ENCODE measurements at places on chromosomes 5 and 9.

GRCh38 chr5:100758306-100758705 is 144.8 kb downstream of the ST8SIA4 start:
- DNase-seq, result no peak

GRCh38 chr9:100411472-100412283 is 15.3 kb upstream of the MSANTD3 start:
- DNase-seq, result peak; percentile 75

DNA sequence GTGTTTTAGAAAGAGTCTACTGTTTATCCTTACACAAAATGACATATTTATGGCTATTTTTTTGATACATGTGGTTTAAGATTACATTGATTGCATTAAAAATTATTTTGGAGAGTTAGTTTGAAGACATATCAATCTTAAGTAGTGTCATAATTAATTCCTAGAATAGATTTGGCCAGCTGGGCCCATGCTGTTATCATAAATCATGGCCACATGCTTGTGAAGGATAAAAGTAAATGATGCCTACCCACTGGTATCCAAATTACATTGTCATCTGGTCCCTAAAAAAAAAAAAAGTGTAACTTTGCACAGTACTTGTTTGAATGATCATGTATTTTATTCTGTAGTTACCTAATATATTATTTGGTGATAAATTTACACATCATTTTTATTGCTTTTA is 96.9 kb downstream of the PARP8 start:
- DNase-seq, result no peak

GRCh38 chr9:124428751-124429529 is 13.7 kb upstream of the PSMB7 start:
- no peak for DNase-seq

DNA sequence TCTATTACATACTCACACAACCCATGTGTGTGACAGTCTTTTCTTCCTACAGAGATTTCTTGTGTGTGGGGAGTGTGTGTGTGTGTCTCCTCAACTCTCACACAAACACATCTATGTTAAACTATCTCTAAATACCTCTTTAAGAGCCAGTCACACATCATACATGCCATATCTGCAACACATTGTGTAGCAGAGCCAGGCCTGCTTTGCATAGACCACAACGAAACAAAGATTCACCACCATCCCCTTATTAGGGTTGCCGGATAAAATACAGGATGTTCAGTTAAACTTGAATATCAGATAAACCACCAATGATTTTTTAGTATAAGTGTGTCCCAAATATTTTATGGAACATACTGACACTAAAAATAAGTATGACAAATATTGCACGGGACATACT is 2.3 kb downstream of the FAM170A start:
- DNase-seq, result no peak

DNA sequence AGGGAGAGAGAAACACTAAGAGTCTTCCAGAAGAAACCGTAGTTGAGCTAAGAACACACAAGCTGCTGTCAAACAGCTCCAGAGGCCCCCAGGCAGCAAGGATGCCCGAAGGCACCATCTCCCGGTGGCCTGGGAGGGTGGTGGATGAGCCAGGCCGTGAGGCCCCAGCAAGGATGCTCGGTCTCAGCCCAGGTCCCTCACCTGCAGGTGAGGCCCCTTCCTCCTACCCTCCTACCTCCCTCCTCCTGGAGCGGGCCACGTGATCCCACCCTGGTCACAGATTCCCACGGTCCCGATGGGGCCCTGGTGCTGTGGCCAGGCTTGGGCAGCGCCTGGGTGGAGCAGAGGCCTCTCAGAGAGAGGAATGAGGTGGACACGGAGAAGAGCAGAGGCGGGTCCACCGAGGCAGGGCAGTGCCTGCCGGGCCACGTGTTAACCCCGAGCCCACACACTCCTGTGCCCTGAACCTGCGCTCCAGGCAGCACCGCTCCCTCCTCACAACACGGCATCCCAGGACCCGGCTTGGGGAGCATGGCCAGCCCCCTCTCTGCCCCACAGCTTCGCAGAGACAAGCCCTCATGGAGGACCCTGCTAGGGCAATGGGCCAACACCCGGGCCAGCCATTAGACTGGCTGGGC is 95.4 kb upstream of the SARDH start:
- no peak for DNase-seq

- DNase-seq, result no peak
Observed at GRCh38 chr5:77635917-77636640, 2.4 kb downstream of the OTP start.

DNA sequence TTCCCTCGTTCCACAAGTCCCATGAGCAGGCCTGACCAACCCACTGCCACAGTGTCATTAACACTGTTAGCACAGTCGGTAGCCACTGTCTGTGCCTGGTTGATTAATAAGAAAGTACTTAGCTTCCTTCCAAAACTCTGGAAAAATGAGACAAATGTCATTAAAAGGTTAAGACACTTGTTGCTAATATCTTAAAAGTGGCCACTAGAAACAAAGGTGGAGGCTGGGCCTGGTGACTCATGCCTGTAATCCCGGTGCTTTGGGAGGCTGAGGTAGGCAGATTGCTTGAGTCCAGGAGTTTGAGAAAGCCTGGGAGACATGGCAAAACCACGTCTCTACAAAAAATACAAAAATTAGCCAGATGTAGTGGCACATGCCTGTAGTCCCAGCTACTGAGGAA is 194.0 kb downstream of the PDZD2 start:
- DNase-seq, result no peak

GRCh38 chr5:135110785-135111596 is 77.0 kb upstream of the PITX1 start:
- no peak for DNase-seq

DNA sequence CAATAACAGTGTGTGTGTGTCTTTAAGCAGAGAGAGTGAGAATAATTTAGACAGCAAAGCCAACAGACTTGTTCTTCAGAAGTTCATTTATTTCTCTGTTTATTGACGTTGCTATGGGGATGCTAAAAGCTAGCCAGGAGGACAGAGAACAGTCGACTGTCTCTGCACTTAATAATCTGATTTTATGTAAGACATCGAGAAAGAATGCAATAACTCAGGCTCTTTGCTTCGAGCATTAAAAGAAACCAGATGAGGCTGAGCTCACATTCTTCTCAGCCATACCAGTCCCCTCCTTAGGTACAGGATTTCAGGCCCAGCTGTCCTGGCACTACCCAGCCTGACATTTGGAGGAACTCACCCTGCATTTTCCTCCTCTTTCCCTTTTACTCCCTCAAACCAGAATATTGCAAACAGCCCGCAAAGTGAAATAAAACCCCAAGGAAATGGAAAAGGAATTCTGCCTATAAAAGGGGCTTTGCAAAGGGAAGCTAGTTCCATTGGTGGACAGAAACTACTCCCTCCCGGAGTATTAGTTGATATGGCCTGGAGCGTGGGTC is 44.5 kb upstream of the DPYSL3 start:
- DNase-seq, result no peak

DNA sequence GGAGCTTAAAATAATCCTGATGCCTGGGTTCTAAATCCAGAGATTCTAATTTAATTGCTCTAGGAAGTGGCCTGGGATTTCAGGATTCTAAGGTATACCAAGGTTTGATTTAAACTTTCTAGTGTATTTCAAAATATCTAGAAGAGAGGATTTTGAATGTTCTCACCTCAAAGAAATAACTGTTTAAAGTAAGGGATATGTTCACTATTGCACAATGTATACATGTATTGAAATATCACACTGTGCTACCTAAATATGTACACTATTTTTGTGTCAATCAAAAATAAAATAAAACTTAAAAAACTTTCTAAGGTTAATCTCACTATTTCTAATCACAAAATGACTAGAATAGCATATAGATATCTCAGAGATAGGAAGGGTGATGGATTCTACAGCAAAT is 34.0 kb downstream of the TNFSF8 start:
- no peak for DNase-seq

- DNase-seq, result no peak
Observed at GRCh38 chr5:65037831-65038815, 269.4 kb downstream of the CWC27 start.

DNA sequence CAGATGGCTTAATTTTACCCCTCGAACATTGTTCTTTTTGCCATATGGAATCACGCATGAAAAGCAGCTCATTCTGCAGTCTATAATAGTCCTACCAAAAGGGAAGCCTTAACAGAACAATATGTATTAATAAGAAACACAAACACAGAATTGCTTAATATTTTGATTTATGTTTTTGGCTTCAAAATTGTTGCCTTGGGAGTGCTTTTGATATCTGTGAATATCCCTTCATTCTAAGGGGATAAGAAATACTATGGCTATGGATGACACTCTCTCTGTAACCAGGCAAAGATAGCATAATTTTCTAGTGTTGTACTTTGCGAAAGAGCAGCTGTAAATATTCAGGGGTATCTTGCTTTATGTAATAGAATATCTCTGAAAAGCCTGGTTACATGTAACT is 26.3 kb upstream of the CFAP95 start:
- DNase-seq, result no peak

- no peak for DNase-seq
Observed at GRCh38 chr9:68705531-68706362, 707 bp downstream of the PIP5K1B start.

GRCh38 chr9:36341936-36342577 is 58.0 kb downstream of the RNF38 start:
- DNase-seq, result no peak

GRCh38 chr5:56183506-56183905 is 49.6 kb downstream of the ANKRD55 start:
- no peak for DNase-seq

- peak; percentile 13 for DNase-seq
Observed at GRCh38 chr9:91949946-91950664, at the start of gene ROR2. Gene ROR2, minus strand, starts transcription at chr9:91950228.

DNA sequence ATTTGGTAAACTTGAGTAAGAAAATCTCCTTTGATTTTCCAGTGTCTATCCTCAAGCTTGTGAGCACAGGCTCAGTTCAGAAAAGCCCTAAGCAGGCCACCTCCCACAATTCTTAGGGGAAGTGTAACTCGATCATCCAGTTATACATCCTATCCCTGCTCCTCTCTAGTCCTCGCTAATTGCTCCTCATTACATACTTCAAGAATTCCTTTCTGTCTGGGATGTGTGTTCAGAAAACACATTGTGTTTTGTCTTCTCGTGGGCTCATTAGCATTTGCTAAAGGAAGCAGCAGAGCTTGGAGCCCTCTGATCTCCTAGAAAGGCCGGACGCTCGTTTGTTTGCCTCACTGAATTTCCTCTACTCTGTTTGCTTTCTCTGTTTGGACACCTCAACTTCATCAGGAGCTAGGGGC is 268.2 kb upstream of the RFX3 start:
- DNase-seq, result no peak
